ENCODE measurements at places on chromosomes 4 and X.

GRCh38 chr4:54289316-54289715, 60.2 kb downstream of the PDGFRA start:
- no peak for DNase-seq

GRCh38 chr4:119296356-119296755, 25.6 kb downstream of the FABP2 start:
- no peak for DNase-seq

- no peak for DNase-seq
Measured at GRCh38 chrX:41055740-41056139, 29.5 kb upstream of the USP9X start.

GRCh38 chr4:86500527-86500926, 93.6 kb upstream of the PTPN13 start:
- DNase-seq, result peak; percentile 20

GRCh38 chrX:30576881-30577280, 685 bp downstream of the TASL start:
- DNase-seq, result no peak

GRCh38 chrX:154738011-154738738, 12.7 kb downstream of the GAB3 start:
- peak; percentile 81 for DNase-seq

DNA sequence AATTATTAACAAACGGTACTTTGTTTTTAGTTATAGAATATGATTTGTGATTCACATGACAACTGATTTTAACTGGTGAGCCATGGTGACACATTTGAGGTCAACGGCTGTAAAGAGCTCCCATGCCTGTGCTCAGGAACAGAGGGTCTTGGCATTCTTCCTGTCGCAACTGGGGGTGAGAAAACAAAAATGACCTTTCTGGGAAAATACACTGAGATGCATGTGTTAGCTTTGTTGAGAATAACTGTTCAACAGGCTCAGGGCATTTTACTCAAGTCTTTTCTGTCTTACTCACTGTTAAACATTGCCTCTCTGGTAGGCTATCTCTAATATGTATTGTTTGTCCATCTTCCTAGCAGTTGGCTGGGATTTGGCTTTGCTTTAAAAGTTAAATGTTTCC, 57.1 kb upstream of the HPGD start:
- no peak for DNase-seq

DNA sequence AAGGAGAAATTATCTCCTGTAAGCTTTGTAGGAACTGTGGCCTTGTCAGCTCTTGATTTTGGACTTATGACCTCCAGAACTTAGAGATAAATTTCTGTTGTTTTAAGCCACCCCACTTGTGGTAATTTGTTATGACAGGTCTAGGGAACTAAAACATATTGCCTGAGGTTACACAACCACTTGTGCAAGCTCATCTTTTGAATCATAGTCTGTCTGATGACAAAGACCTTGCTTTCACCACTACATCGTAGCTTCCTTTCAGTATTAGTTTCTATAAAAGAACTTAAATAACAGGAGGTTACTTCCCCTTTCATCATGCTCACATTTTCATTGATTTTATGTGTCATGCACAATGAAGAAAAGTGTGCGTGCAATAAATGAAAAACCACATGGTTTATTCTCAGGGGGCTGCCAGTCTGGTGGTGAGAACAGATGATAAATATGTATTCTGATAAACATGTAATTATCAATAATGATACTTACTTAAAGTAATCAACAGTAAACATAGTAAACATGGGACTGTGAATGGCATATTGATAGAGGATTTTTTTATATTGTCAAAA, 690.0 kb upstream of the HS3ST1 start:
- DNase-seq, result no peak

DNA sequence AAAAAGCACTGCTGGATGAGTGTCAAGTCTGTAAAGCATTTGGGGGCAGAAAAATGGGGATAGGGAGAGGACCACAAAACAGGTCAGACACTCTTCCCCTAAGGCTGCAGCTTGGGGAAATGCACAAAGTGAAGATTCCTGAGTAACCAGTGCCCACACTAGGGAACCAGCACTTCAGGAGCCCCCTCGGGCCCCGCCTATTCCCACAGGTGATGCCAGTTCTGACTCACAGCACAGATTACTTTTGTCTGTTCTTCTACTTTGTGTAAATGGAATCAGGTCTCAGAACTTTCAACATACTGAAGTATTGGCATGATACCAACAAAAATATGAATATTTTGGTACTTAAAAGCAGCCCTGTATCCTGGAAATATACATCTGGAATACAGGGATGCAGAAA, 112.5 kb downstream of the ADRA2C start:
- no peak for DNase-seq

- DNase-seq, result no peak
Measured at GRCh38 chr4:7320206-7320797, 114.4 kb downstream of the PSAPL1 start.

GRCh38 chrX:54820737-54821136, 13.2 kb downstream of the MAGED2 start:
- DNase-seq, result no peak

GRCh38 chr4:86608757-86609375, 14.8 kb downstream of the PTPN13 start:
- no peak for DNase-seq

DNA sequence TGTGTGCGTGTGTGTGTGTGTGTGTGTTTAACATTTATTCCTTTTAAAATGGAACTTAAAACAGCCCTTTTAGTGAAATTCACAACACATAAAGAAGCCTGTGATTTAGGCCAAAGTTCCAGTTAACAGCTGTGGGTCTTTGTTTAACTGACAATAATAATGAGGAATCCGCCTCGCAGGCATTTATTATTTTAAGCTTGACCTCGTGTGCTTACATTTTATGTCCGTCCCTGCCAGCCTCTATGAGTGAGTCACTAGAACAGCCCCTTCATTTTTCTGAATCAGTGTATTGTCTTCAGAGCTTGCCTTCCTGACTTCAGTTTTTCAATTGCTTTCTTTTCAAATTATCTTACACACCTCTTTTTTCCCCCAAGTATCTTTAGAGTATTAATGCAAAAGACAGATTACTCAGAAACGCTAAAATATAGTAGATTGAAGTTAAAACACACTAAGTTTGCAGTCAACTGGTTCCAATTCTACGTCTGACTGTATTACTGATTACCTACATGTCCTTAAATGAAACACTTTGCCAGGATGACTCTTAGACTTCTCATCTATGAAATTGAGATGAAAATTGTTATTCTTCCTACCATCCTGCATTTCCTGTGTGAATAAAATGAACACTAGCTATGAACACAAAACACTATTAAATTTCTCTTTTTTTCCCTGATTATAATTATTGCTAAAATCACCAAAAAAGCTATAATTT, 319.6 kb upstream of the HS3ST1 start:
- DNase-seq, result peak; percentile 55

DNA sequence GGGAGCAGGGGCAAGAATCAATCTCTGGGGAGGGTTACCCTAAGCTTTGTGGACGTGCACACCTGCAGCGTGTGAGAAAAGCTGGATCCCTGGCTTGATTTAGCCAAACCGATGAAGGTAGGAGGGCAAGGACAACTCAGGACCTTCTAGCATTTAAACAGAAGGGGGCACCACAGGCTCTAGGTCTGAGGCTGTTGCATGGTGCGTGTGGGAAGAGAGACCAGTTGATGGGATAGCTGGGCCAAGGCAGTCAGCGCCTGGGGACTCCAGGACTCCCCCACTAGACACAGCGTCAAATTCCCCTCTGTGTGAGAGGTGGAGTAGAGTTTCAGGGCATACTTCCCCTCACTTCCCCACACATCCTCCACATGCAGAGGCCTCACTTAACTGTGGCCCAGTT, 4.3 kb downstream of the GABRQ start:
- DNase-seq, result peak; percentile 2

DNA sequence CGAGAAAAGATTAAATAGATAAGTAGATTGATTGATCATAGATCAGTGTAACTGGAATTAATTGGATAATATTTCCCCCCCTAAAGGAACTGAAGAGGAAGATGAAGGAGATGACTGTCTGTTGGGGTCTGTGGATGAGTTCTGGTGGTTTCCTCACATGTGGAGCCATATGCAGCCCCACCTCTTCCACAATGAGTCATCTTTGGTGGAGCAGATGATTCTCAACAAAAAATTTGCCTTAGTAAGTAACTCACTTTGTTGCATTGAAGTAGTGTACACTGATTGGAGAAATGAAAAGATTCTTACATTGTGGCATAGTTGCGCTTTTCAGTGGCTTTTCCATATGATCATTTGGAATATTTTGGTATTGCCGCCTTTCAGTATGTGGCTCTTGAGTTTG, 80.4 kb downstream of the NDST3 start:
- DNase-seq, result peak; percentile 3

DNA sequence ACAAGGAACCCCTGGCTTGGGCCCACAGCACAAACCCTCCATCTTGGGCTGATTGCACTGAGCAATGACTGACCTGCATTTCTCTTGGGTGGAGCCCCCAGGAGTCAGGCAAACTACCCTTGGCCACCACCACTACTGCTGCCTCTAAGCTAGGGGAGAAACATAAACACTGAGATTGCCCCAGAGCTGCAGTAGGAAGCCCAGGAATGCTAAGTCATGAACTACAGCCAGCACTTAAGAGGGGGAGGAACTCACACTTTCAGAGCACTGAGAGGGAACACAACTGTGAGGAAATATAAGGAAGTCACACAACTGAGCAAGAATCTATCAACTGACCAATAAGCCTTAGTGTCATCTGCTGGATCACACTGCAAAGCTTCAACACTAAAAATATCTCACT, 111.6 kb upstream of the PPP3CA start:
- no peak for DNase-seq

GRCh38 chr4:110989125-110989524, 366.2 kb upstream of the PITX2 start:
- DNase-seq, result no peak

- DNase-seq, result peak; percentile 12
Measured at GRCh38 chrX:64204701-64205440, 637 bp downstream of the AMER1 start.

DNA sequence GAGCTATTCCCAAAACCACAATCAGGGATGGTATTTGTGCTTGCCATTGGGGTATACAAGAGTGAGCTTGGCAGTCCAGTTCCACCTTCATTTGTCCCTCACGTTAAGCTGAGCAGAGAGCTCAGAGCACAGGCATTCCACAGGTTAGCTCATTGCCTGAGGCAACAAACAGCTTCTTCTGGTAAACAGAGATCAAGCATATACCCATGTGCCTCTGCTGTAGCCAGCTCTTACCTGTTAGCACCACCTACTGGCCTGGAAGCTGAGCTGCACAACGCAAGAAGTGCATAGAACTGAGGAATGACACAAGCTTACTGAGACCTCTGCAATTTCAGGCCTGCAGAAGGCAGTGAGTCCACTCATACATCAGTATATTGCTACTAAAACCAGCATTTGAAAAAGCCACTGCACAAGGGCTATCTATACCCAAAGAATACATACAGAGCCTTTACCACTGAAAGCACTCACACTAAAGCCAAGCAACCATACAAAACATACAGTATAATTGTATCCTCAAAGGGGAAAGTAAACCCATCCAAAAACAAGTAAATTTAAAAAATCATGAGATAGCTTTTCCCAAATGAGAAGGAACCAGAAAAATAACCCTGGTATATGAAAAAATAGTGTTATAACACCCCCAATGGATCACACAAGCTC, 258.3 kb upstream of the GABRA2 start:
- no peak for DNase-seq

- DNase-seq, result no peak
Measured at GRCh38 chrX:38831949-38832348, 30.7 kb downstream of the MID1IP1 start.

DNA sequence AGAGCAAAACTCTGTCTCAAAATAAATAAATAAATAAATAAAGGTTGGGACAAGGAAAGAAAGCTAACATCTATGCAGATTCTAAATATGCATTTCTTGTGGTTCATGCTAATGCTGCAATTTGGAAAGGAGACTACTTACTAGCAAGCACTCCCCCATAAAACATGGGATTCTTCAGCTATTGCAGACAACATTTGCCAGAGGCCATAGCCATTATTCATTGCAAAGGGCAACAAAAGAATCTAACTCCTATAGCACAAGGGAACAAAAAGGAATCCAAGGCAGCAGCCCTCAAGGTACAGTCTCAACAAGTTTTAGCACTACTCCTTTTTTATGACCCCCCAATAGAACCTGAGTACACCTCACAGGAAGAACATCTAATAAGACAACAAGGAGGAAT, 8.0 kb upstream of the HERC5 start:
- no peak for DNase-seq

Measured in HCEC 1CT (cell line).